ENCODE measurements at places on chromosomes 13 and 19.

DNA sequence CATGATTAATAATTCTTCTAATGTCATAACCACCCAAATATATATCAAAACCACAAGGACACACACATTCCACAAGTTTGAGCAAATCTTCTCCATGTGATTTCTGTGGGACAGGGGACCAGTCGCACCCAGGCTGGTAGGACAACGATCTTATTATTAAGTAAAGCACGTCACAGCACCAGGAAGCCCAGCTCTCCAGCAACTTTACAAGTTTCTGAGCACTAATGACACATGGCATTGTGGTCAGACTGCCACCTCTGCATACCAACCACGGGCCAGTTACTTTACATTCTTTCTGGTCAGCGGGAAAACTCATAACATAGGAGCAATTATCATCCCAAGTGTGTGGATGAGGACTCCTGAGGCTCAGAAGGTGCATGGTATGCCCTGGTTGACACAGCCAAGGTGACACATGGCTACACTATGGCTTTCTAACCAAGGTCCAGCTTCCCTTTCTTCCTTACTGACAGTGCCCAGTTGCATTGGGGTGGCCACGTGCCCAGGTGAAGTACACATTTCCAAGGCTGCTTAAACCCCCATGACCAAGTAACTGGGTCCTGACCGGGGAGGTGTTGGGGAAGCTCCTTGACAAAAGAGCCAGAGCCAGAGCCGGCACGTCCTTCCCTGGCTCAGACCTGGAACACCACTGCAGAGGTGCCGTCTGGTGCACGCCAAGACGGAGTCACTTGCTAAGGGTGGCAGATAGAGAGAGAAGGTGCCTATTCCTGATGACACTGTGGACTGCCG, 27.4 kb downstream of the LATS2 start:
- DNase-seq = no peak

DNA sequence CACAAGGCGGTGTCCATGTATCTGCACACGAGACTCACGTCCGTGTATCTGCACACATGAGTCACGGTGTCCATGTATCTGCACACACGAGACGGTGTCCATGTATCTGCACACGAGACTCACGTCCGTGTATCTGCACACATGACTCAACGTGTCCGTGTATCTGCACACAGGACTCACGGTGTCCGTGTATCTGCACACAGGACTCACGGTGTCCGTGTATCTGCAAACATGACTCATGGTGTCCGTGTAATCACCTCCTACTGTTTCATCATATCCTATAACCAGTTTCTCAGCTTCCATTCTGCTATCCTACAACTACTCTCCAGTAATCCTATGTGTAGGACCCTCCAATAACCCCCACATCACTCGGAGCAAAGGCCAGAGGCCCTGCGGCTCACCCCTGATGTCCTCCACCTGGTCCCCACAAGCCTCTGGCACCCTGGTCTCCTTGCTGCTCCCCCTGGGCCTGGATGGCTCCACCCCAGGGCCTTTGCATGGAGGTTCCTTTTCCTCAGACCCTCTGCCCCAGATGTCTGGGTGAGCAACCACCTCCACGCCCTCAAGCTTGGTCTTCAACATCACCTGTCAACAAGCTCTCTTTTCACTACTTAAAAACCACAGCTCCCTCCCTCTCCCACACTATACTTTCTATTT, 2.5 kb upstream of the TMEM255B start:
- DNase-seq = no peak

DNA sequence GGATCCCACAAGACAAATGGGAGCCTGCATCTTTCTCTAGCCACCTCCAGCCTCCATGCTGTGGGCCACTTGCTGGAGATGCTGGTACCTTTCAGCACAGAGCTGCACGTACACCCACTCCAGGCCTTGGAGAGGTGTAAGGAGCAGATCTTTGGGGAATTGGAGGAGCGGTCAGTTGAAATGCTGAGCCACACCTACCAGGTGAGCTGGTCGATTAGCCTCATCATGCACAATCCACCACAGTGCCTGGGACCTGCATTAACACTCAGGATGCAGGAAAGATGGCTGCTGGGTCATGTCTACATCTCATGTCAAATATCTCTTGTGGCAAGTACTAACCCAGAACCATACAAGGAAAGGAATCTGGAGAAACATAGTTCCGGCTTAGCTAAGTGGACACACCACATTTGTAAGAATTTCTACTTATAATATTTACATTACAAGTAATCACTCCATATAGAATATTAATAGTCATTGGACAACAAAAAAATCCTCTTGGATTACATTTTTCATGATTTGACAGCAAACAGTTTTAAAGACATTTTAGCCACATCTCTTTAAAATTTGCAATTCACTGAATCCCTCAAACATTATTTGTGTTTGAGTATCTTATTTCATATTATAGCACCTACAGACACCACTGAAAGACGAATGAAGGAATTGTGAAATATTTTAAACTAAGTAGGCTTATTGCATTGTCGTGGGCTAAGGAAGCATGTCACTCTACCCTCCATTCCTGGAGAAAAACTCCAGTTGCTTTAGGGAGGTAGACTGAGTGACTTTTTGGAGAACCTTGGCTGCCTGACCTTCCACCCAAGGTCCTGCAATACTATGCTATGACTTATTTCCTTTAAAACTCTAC, 21.8 kb upstream of the MBNL2 start:
- DNase-seq = no peak

- DNase-seq = no peak
Measured at GRCh38 chr13:109989686-109990085, 203.3 kb upstream of the IRS2 start.

- DNase-seq = no peak
Measured at GRCh38 chr19:49801966-49802661, 11.0 kb downstream of the FUZ start.

DNA sequence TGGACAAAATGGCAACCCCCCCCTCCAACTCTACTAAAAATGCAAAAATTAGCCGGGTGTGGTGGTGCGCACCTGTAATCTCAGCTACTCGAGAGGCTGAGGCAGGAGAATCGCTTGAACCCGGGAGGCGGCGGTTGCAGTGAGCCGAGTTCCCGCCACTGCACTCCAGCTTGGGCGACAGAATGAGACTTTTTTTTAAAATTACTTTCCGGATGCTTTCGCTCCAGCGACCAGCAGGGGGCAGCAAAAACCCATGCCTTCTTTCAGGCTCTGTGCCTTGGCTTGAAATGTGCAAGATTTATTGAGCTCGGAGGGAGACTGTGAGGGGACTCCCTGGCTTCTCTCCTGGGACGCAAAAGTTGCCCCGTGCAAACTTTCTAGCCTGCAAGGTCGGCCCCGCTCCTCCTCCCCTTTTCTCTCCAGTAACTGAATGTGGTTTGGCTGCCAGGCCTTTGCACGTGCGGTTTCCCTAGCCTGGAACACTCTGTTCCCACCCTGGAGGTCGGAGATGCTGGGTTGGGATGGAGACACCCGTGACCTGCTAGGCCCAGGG, 61.4 kb upstream of the NFIC start:
- peak; percentile 69 for DNase-seq

DNA sequence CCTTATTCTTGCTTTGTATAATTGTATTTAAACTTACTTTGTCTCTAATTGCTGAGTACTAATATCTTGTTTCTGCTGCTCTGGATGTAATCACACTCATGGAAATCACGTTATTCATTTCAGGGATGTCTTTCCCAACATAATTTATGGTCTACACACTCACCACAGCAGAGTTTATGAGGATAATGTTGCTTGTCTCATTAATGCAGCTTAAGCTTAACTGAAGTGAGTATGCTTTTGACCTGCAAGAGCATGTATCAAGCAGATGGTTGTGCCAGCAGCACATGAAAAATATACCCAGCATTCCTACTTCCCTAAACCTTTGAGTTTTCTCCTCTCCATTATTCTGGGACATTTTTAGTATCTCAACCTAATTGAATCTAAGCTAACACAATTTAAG, 1080.9 kb downstream of the SLITRK5 start:
- DNase-seq = no peak

DNA sequence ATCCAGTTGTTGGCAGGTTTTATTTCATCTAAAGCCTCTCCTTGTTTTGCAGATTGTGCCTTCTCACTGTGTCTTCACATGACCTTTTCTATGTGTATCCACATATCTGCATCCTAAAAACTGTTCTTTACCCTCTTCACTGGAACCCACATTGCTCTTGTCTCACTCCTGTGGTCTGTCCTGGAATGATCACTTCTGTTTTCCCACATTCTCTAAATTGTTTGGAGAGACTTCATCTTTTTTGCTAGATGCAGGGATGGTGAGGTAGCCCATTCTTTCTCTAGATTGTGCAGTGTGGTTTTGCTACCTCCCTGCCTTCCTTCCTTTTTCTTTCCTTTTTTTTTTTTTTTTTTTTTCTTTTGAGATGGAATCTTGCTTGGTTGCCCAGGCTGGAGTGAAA, 608.6 kb upstream of the MIR17HG start:
- DNase-seq = no peak

DNA sequence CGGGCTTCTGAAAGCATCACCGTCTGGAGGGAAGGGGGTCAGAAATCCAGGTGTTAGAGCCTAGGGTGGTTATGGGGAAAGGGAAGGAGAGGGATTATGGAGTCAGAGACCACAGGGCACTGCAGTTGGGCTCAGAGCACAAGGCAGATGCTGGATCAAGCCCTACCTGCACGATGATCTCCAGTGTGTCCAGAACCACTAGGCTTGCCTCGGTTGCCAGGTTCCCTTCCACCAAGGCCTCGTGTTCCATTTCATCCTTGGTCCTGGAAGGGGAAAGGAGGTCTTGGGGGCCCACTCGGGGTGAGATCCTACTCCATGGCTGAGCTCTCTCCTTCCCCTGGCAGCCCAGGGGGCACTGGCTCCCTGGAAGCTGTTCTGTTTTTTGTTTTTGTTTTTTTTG, 17.0 kb upstream of the KANK2 start:
- no peak for DNase-seq

DNA sequence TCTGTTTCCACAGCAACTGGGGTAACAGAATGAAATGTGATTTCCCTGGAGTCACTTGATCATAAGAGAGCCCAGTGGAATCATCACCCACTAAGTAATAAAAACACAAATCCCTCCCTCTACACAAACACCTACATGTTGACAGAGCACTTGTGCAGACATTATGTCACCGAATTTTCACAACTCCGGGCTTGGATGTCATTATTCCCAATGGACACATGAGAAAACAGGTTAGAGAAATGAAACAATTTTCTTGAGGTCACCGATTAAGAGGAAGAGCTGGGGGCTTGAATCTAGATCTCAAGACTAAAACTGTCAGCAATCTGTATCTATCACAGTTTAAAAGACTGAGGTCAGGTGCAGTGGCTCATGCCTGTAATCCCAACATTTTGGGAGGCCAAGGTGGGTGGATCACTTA, 3.1 kb downstream of the XRCC1 start:
- no peak for DNase-seq

Measured in CD4-positive, alpha-beta T cell treated with Interleukin-4 for 1 hour (primary cell).